Right lobe of liver (tissue), 6 donors: ENCODE measurements at places on chromosomes 3 and 15.

DNA sequence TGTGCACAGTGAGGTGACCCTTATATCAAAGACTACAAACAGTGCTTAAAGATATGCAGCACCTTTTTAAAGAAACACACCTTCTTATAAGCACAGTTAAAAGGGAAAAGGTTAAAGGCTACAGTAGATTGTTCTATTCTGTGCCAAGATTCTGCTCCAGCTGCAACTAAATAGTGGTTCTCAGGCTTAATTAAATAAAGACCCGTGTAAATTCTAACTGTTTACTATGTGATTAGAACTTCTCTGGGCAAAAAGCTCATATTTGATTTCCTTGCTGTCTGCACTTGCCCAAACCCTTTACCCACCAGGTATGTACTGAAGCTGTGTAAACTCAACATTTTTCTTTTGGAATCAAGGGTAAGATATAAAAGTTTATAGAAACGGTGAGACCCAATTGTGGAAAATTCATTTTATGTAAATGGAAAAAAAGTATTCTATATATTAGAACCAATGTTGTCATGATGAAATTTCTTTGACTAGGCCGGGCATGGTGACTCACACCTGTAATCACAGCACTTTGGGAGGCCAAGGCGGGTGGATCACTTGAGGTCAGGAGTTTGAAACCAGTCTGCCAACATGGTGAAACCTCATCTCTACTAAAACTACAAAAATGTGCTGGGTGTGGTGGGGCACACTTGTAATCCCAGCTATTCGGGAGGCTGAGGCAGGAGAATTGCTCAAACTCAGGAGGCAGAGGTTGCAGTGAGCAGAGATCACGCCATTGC, 230.6 kb downstream of the MECOM start:
- H3K36me3 ChIP-seq: no peaks in the 10 kb centered on the region
- H3K27ac ChIP-seq: no peak overlapping the region
- no peak for DNase-seq
- H3K4me1 ChIP-seq: no peaks in the 10 kb centered on the region
- no peak overlapping the region for H3K4me3 ChIP-seq

- DNase-seq: no peak
- no peak overlapping the region for H3K4me3 ChIP-seq
- H3K4me1 ChIP-seq: peaks cover 10% of the 10 kb centered on the region
- no peaks in the 10 kb centered on the region for H3K27me3 ChIP-seq
Observed at GRCh38 chr15:56467616-56468015, 2.7 kb upstream of the MNS1 start.

DNA sequence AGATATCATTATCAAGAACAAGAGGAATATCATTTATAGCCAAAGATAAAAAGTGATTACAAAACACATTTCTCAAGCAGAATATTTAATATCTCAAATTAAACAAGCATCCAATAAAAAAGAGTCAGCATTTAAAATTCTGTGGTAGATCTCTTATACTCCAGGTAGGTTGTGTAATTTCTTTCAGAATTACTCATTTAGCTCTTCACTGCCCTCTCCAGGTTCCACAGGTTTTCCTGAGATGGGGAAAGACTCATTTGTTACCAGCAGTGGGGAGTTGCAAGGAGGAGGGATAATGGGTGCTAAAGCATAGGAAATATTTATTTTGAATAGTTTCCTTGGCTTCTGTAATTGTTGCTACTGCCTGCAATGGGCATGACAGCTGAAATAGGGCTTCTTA, 83.1 kb upstream of the RASGRP1 start:
- H3K27ac ChIP-seq: no peak overlapping the region
- no peak for DNase-seq
- H3K4me3 ChIP-seq: no peak overlapping the region

DNA sequence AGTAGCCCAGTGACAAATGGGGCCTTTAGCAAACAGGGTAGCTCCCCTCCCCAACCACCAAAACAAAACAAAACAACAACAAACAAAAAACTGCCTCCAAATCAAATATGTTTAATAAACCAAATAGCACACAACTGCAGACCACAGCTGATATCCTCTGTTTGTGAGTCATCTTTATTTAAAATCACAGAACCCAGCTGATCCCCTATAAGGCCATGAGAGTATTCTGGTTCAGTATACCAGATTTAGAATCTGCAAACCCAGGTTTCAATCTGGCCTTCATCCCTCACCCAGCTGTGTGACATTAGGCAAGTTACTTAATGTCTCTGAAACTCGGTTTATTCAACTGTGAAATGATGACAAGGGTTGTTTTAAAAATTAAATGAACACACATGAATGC, 124.5 kb downstream of the SUCLG2 start:
- H3K4me3 ChIP-seq: no peak overlapping the region
- peaks cover 28% of the 10 kb centered on the region for H3K4me1 ChIP-seq
- no peak overlapping the region for H3K27ac ChIP-seq

DNA sequence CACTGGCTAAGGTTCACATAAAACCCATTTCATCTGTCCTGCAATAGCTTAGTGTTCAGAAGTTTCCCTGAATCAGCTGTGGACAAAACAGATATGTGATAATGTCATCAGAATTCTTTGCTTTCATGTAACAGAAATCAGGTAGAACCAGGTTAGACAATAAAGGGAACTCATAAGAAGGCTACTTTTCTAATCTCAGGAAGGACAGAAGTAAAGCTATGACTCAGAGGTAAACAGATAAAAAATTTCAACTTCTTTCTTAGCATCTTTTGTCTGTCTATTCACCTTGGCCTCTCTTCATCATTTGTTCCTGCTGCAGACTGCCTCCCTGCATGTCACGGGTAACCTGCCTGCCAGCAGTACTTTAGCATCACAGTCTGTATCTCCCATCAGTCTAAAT, 643.1 kb downstream of the MECOM start:
- H3K27me3 ChIP-seq: no peaks in the 10 kb centered on the region
- H3K4me1 ChIP-seq: no peaks in the 10 kb centered on the region
- no peak overlapping the region for H3K27ac ChIP-seq

DNA sequence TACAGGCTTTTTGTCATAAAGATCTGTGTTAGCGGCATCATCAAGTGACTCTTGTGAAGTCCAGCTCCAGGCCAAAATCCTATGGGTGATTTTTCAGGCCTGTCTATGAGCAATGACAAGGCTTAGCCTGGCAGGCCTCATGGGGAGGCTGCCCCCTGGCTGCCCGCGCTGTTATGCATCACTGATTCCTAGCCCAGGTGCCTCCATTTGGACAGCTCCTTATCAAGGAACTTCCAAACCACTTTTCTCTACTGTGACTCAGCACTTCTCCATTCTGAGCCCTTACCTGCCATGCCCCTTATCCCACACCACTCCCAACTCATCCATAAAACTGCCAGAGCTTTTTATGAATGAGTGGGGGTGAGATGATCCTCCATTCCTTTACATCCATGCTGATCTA, 91.5 kb upstream of the C3orf80 start:
- H3K4me1 ChIP-seq: no peaks in the 10 kb centered on the region
- H3K27ac ChIP-seq: no peak overlapping the region
- DNase-seq: peak; percentile 49
- no peaks in the 10 kb centered on the region for H3K27me3 ChIP-seq
- no peaks in the 10 kb centered on the region for H3K36me3 ChIP-seq
- H3K4me3 ChIP-seq: no peak overlapping the region

- peaks cover 51% of the 10 kb centered on the region for H3K4me1 ChIP-seq
- H3K36me3 ChIP-seq: no peaks in the 10 kb centered on the region
- no peaks in the 10 kb centered on the region for H3K27me3 ChIP-seq
- DNase-seq: peak; percentile 47
- H3K4me3 ChIP-seq: no peak overlapping the region
- H3K27ac ChIP-seq: peak overlapping the region; percentile 76
Observed at GRCh38 chr15:101469520-101470288, 19.8 kb downstream of the PCSK6 start.

- H3K4me3 ChIP-seq: no peak overlapping the region
- H3K27ac ChIP-seq: no peak overlapping the region
Observed at GRCh38 chr3:128914966-128915645, 35.7 kb downstream of the ACAD9 start.

- no peaks in the 10 kb centered on the region for H3K27me3 ChIP-seq
- no peak overlapping the region for H3K27ac ChIP-seq
- no peak overlapping the region for H3K4me3 ChIP-seq
Observed at GRCh38 chr3:141915766-141916165, 39.3 kb downstream of the ATP1B3 start.

DNA sequence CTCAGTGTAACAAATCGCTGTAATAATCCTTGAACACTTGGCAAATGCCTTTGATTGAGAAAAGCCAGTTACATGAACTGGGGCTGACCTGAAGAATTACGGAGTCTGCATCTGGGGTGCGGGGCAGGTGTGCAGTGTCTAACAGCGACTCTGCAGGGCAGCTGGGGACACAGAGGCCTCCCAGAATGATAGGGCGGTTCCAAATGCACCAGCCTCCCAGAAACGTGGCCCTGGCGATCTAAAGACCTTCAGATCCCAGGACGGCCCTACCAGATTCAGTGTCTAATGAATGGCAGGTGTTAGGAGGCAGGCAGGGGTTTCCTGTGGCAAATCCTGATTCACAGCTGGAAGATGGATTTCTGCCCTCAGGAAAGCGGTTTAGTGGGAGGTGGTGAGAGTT, 100.5 kb upstream of the RGMA start:
- no peaks in the 10 kb centered on the region for H3K4me1 ChIP-seq
- no peak overlapping the region for H3K4me3 ChIP-seq
- no peak for DNase-seq
- H3K27ac ChIP-seq: no peak overlapping the region
- no peaks in the 10 kb centered on the region for H3K36me3 ChIP-seq

- H3K4me3 ChIP-seq: peak within 1 kb of the TSS; percentile 100
- peaks cover 26% of the 10 kb centered on the region for H3K4me1 ChIP-seq
- peaks cover 7% of the 10 kb centered on the region for H3K36me3 ChIP-seq
- H3K27me3 ChIP-seq: no peaks in the 10 kb centered on the region
- H3K27ac ChIP-seq: peak within 1 kb of the TSS; percentile 91
Observed at GRCh38 chr3:49689046-49689907, at the start of the genes MST1 and RNF123. Gene MST1, minus strand, starts transcription at chr3:49689474. Its CDS starts 783 bp downstream, at chr3:49688691. Gene RNF123, plus strand, starts transcription at chr3:49689557. Its CDS starts 1,609 bp downstream, at chr3:49691166.

DNA sequence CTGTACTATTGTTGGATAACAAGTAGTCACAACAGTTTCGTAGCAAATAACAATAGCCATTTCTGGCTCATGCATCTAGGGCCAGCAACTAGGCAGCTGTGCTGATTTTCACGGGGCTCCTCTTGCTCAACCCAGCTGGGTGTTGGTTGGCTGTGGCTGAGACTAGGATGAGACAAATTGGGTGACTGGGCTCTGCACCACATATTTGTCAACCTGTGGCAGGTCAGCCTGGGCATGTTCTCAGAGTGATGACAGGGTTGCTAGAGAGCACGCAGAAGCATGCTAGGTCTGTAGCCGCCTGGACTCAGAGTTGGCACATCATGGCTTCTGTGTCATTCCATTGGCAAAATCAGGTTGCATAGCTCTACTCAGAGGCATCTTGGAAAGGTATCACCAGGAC, 175.9 kb downstream of the OTOL1 start:
- no peak overlapping the region for H3K4me3 ChIP-seq
- DNase-seq: no peak
- no peak overlapping the region for H3K27ac ChIP-seq
- no peaks in the 10 kb centered on the region for H3K36me3 ChIP-seq

DNA sequence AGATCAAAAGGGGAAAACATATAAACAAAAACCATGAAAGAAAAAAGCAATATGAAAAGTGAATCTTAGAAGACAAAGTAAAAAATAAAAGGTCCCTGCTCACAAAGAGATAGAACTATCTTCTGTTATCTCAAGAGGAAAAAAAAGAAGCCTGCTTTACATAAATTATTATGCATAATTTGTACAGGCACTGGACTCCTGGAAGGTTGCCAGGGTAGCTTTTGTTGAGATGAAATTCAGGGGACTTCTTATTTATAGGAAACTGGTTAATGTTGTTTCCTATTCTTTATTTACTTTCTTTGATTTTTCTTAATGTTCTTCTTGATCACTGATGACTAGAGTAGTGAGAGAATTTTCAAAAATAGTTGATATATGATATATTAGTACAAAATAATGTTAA, 66.9 kb downstream of the PPM1L start:
- no peaks in the 10 kb centered on the region for H3K36me3 ChIP-seq
- H3K27me3 ChIP-seq: no peaks in the 10 kb centered on the region
- H3K4me3 ChIP-seq: no peak overlapping the region
- H3K27ac ChIP-seq: no peak overlapping the region
- DNase-seq: no peak

- DNase-seq: no peak
- H3K4me3 ChIP-seq: no peak overlapping the region
- H3K27ac ChIP-seq: no peak overlapping the region
- H3K4me1 ChIP-seq: no peaks in the 10 kb centered on the region
- H3K27me3 ChIP-seq: no peaks in the 10 kb centered on the region
- no peaks in the 10 kb centered on the region for H3K36me3 ChIP-seq
Observed at GRCh38 chr3:46724424-46724823, 6.8 kb upstream of the PRSS50 start.

DNA sequence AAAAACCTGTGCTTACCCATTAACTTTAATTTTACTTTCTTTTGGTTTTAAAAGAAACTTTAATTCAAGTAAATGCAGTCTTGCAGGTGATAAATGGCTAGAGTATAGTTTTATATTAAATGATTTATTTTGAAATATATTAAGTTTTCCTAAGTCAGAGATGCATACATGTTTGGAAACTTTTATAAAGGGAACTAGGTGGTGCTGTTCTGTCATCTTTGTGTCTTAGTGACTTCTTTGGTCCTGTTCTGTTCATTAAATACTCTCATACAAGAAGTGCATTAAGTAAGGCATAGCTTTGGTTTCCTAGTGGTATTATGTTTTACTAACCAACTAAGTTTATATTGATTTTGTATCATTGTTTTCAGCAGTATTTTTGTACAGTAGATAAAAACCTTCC, 15.6 kb downstream of the CADM2 start:
- no peak for DNase-seq
- no peak overlapping the region for H3K4me3 ChIP-seq
- H3K27me3 ChIP-seq: no peaks in the 10 kb centered on the region
- no peaks in the 10 kb centered on the region for H3K36me3 ChIP-seq
- no peak overlapping the region for H3K27ac ChIP-seq
- no peaks in the 10 kb centered on the region for H3K4me1 ChIP-seq

GRCh38 chr15:22863356-22863755, 24.9 kb downstream of the NIPA2 start:
- H3K27ac ChIP-seq: no peak overlapping the region
- peaks cover 13% of the 10 kb centered on the region for H3K36me3 ChIP-seq
- no peaks in the 10 kb centered on the region for H3K4me1 ChIP-seq
- no peak overlapping the region for H3K4me3 ChIP-seq
- H3K27me3 ChIP-seq: no peaks in the 10 kb centered on the region

- no peak for DNase-seq
- no peak overlapping the region for H3K27ac ChIP-seq
- no peak overlapping the region for H3K4me3 ChIP-seq
- H3K4me1 ChIP-seq: no peaks in the 10 kb centered on the region
Observed at GRCh38 chr3:113231827-113232253, 20.5 kb downstream of the BOC start.

- no peak overlapping the region for H3K27ac ChIP-seq
- H3K4me1 ChIP-seq: no peaks in the 10 kb centered on the region
- H3K27me3 ChIP-seq: no peaks in the 10 kb centered on the region
- H3K4me3 ChIP-seq: no peak overlapping the region
- no peaks in the 10 kb centered on the region for H3K36me3 ChIP-seq
Observed at GRCh38 chr3:118945834-118946233, 88.8 kb downstream of the IGSF11 start.
